Urothelium cell line (cell line): ENCODE measurements at places on chromosomes 6 and 20.

DNA sequence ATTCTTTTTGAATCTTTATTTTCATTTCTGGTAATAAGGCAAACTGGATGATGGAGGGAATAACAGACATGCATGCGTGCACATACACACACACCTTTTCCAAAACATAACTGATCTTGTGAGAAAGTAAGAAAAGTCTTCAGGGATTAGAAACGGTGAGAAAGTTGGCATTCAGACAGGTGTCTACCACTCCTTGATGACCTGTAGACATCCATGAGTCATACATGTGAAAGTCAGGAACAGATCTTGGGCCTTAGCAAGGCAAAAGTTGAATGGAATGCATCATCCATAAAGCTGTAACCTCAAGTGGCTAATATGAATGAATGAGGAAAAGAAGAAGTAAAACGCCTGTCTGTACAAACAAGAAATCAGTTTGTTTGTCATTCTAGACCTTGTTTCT lies 97.3 kb downstream of the GRIK2 start:
- peak; percentile 1 for DNase-seq

GRCh38 chr6:26543953-26544352 lies 5.8 kb downstream of the HMGN4 start:
- no peak for DNase-seq

GRCh38 chr6:39927159-39927558 lies 7.1 kb downstream of the MOCS1 start:
- DNase-seq = peak; percentile 73

- no peak for DNase-seq
These were observed 54.5 kb downstream of the RIPOR3 start for GRCh38 chr20:50636601-50637540.

DNA sequence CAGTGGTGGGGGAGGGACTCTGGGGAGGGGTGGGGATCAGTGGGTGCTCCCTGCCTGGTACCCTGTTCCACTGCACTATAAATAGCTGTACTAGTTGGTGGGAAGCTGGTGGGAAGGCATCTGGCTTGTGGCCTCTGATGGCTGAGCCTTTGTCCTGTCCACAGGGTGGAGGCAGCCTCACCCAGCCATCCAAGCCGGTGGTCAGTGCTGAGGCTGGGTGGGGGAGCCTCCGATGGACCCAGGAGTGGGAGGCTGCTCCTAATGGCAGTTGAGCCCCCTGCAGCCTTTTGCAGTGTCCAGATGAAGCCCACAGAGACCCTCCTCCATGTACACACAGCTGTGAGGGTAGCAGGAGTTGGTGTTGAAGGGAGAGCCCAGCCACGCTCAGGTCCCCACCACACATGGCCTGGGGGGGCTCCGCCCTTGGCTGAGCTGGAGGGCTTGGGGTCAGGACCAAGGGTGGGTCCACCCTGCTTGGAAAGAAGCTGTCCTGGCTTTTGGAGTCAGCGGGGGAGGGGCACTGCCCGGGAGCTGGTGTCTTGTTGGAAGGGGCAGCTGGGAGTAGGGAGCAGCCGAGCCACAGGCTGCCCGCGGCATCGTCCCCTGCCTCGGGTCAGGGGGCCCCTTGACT lies 2.5 kb downstream of the PPDPF start:
- no peak for DNase-seq

- DNase-seq = no peak
These were observed 80.7 kb downstream of the TFAP2B start for GRCh38 chr6:50899306-50899870.

- no peak for DNase-seq
These were observed 650.0 kb downstream of the UTRN start for GRCh38 chr6:144935181-144935580.

DNA sequence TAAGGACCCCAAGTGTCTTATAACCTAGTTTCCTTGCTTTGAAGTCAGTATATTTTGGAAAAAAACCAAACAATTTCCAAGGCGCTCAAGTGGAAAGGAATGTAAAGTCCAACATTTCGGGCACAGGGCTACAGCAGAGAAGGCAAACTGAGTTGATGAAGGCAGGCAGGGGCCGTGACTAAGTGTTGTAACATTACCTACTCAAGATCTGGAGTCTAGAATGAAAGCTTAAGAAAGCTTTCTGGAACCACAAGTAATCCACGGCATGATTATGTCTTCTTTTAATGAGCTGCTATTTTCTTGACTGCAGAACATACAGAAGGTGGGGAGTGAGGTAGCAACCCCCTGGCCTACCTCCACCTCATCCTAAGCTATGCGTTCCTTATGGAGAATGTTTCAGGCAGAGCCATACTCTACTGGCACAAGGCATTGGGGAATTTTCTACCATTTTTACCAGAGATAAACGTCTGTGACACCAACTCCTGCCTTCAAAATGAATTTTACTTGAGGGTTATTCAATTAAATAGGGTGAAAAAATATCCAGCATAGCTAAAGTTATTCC lies 4.3 kb downstream of the PPP1R10 start:
- DNase-seq = no peak
